Left ventricle myocardium superior (tissue), 1 donor: ENCODE measurements at places on chromosomes 3 and 15.

DNA sequence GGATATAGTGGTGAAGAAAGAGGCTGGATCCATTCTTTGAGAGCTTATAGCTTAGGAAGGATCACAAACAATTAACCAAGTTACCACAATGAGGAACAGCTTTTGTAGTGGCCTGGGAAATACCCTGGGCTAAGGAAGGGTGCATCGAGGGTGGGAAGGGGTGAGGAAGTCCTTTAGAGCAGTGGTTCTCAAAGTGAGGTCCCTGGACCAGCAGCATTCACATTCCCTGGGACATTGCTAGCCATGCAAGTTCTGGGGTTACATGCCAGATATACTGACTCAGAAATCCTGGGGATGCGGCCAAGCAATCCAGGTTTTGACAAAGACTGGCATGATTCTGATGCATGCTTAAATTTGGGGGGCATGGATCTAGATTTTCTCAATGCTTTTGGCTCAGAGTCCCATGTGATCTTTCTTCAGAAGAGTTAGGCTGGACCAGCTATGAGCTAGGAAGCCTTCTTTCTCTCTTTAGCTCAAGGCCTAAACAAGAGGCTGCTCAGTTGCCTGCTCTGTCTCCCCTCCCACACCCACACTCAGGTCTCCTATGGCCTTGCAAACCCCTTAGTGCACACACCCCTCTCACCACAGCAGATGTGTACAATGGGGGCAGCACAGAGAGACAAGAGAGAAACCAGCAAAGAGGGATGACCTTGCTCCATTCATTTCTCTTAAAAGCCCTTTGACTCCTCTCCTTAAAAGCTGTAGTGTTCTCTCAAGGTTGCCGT is 1.8 kb upstream of the CCR1 start:
- no peak for DNase-seq

- DNase-seq: no peak
Measured at GRCh38 chr3:9298236-9298635, 48.8 kb upstream of the SRGAP3 start.

DNA sequence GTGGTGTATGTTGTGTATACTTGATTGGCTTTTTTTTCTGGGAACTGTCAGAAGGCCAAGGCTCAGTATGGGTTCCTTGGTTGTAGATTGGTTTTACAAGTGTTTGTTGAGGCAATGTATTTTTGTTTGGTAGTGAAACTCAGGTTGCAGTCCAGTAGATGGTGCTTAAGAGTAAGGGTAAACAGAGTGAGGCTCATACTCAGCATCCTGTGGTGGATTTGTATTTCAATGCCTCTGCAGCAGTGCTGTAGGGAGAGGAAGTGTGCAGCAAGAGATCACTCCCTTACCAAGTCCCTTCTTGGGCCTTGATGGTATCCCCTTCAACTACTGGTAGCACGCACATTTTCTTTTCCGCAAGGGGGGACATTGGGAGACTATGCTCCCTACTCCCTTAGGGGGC is 428.5 kb upstream of the CNTN3 start:
- DNase-seq: no peak

GRCh38 chr3:86743233-86743632 is 247.7 kb downstream of the VGLL3 start:
- DNase-seq: no peak
